ENCODE measurements at places on chromosomes 16 and 17. TPM values are rescaled to one million over a fixed set of nuclear protein-coding genes. Genes with fewer than 3 reads are reported as not detected.

- DNase-seq, result no peak
Observed at GRCh38 chr17:3796110-3796821, 4.7 kb downstream of the ITGAE start.

GRCh38 chr17:7203391-7203790 lies 16.2 kb downstream of the DLG4 start:
- no peak for DNase-seq

GRCh38 chr17:49959183-49959935 lies 9.6 kb upstream of the DLX4 start:
- no peak for DNase-seq

GRCh38 chr16:13517841-13518240 lies 402.1 kb upstream of the ERCC4 start:
- no peak for DNase-seq

- DNase-seq, result no peak
Observed at GRCh38 chr16:66311306-66311705, 55.2 kb upstream of the CDH5 start.

DNA sequence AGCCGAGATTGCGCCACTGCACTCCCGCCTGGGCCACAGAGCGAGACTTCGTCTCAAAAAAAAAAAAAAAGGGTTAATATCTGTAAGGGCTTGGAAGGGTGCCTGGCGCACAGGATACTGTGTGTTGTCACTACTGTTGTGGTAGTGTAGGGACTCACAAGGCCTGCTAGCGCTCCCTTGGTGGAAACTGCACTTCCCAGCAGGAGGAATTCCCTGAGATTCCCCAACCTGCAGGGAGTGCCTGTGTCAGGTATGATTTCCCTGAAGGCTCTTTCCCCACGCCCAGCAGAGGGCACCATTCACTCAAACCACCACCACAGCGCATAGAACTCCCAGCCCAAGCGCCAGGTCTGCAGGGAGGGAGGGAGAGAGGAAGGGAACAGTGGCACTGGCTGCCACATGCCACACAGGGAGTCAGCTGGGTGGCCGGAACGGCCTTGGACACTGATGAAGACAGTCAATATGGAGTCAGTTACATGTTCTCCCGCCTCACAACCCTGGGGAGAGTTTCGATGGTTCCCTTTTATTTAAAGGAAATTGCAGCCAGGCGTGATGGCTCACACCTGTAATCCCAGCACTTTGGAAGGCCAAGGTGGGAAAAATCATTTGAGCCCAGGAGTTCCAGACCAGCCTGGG lies 32.7 kb upstream of the CDH1 start:
- DNase-seq, result no peak

DNA sequence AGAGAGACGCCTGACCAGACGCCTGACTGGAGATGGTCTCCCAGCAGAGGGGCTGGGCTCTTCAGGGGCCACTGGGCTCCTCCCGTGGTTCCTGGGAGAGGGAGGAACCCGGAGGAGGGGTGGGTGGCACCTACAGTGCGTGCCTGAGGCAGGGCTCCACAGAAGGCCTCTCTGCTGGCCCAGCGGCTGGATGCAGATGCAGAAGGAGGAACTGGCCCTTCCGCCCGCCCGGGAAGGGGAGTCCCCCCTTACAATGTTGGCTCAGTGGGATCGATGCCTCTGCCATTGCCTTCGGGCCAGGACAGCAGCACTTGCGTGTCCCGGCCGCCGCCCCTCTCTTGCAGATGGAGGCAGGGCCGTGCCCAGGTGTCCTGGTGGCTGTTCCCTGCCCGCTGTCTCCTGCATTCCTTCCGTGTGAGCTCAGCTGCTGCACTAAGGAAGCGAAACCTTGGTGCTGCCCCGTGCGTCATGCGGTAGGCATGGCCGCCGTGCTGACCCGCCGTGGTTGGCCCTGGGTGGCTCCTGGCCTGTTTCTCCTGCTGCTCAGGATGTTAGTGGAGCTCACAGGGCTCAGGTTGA lies 15.1 kb downstream of the BAIAP2 start:
- DNase-seq, result no peak

GRCh38 chr16:53262645-53263044 lies 171.6 kb upstream of the RBL2 start:
- DNase-seq, result no peak

- DNase-seq, result no peak
Observed at GRCh38 chr17:81803728-81804558, at the start of gene GCGR. Gene GCGR (plus strand): TSS chr17:81804150. CDS start chr17:81809019, 4,869 bp downstream.

DNA sequence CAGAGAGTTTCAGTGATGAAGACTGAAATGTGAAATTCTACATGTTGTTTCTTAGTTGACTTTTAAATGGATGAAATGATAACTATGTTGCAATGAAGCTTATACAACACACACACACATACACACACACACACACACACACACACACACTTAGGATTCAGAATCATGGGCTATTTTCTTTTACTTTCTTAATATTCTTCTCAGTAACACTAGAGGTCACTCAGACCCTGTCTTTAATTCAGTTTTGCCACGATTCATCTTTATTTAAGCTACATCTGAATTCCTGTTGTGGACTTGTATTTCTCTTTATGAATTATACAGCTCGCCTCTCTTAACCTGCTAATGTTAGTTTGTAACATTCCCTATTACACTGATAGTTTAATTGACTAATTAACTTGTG lies 109.6 kb upstream of the GOT2 start:
- no peak for DNase-seq

DNA sequence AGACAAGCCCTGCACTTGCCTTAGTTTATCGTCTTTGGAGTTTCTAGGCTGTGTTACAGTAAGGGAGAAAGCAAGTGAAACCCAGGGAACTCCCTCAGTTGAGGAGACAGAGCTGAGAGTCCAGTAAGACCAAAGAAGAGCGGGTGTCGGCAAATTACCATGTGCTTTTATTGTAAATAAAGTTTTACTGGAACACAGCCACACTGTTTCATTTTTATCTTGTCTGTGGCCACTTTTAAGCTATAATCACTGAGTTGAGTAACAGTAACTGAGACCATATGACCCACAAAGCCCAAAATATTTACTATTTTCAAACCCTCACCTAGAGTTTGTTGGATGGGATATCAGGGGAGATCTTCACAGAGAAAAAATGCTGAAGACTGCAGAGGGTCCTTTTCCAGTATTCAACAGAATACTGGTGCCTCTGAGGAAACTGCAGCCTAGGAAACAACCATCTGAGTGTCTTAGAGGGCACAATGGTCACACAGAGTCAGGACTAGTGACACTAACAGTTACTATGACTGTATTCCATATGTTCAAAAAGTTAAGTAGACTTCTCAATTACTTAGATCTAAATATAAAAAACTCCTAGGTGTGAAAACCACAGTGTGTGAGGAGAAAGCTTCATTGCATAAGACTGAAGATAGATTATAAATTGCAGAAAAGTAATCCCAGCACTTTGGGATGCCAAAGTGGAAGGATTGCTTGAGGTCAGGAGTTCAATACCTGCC lies 351.1 kb upstream of the TBX2 start:
- DNase-seq, result no peak

- no peak for DNase-seq
Observed at GRCh38 chr16:75559564-75560372, 3.7 kb upstream of the TMEM231 start.

- no peak for DNase-seq
Observed at GRCh38 chr16:50188619-50189136, 35.6 kb downstream of the TENT4B start.

Gene NLRP1
- polyA plus RNA-seq, result 62.1 TPM

Gene TBC1D3
- not detected for polyA plus RNA-seq

Gene EVPLL
- polyA plus RNA-seq, result 0.23 TPM

Gene DNAH9
- 4.6 TPM for polyA plus RNA-seq

Gene ATF7IP2
- 23.7 TPM for polyA plus RNA-seq

Gene KRT20
- 0.11 TPM for polyA plus RNA-seq

Gene HDAC5
- 44.7 TPM for polyA plus RNA-seq

Gene KRTAP4-5
- not detected for polyA plus RNA-seq

Gene TLK2
- 68.8 TPM for polyA plus RNA-seq
